T-helper 1 cell treated with Interleukin-12 subunit alpha and Interleukin-12 subunit beta and Interleukin-4 antibody, amounts not matched to agents 30 ng/mL and 1 ng/mL, for 36 hours (primary cell): ENCODE measurements at places on chromosomes 2 and 18. TPM values are rescaled to one million over a fixed set of nuclear protein-coding genes. Genes with fewer than 3 reads are reported as not detected.

The CCL20 gene
- 0.27 TPM in 1 of 2 replicates, not detected in the other for total RNA-seq

The STARD6 gene
- 0.27 TPM in 1 of 2 replicates, not detected in the other for total RNA-seq

The POTEJ gene
- not detected in 2 replicates for total RNA-seq

The TCF23 gene
- 0.05 TPM in 2 replicates for total RNA-seq

The POTEC gene
- not detected in 2 replicates for total RNA-seq
